Stimulated activated CD4-positive, alpha-beta T cell treated with anti-CD3 and anti-CD28 coated beads, TNF-alpha, amount 100 ng/mL, for 1 hour (primary cell): ENCODE measurements at places on chromosomes 3 and 15.

DNA sequence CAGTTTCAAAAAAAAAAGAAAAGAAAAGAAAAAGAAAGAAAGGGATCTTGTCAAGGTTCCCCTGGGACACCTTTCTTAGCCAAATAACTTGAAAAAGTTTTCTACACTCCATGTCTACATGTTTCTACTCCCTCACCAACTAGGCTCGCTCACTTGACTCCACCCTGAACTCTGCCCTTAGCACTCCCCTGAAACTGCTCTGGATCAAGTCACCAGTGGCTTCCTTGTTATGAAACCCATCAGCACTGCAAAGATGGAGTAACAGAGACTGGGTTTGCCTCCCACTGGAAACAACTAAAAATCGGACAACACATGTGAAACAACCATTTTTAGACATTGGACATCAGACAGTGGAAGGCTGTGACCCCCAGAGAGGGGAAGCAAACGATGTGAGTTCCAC lies 36.8 kb downstream of the TMEM40 start:
- no peak for DNase-seq

DNA sequence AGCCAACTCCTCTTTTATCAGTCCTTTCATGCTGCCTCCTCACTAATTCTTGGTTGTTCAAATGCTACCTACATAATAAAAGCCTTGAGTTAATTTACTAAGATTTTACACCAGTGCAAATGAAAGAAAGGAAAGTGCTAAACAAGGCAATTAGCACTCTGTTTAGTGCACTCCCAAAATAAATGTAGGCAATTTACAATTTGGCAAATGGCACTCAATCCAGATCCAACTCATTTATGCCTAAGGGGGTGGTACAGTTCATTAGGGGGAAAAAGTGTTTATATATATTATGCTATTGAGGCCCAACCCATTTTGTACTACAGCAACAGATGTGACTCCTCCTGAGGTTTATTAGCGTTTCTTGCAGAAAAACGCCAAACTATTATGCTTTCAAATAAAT lies 370.1 kb downstream of the NR2F2 start:
- no peak for DNase-seq

GRCh38 chr3:52827441-52827840 lies 3.0 kb downstream of the ITIH4 start:
- DNase-seq = no peak

DNA sequence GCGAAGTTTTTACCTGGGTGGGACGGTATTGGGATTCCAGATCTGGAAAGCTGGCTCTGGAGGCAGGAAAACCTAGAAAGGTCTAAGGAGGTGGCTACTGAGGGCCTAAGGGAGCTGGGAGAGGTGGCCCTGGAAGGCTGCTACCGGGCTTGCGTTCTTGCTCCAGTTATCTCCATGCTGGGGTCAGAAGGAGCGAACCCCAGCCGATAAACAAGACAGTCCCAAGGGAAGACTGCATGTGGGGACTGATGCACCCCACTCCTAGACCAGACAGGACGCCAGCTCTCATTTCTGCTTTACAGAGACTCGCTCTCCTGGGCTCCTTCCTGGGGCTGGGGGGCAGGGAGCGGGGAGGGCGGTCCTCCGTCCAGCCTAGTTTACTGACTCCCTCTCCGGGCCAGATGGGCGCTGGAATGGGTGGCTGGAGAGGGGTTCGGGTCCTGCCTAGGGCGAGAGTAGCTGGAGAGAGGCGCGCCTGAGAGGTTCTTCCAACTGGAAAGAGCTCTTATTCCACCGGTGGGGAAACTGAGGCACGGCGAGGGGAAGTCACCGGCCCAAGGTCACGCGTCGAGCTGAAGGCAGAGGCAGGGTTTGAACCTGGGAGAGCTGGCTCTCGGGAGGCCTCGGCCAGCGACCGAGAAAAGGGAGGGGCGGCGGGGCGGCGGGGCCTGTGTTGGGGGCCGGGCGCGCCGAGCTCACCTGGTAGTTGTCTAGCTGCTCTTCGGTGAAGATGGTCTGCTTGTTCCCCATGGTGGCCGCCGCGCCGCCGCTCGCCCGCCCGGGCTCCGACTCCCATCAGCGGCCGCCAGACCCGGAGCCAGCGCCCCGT lies 565 bp downstream of the CIB2 start:
- DNase-seq = no peak

- no peak for DNase-seq
These were observed 2.4 kb downstream of the CCNDBP1 start for GRCh38 chr15:43187544-43188155.

DNA sequence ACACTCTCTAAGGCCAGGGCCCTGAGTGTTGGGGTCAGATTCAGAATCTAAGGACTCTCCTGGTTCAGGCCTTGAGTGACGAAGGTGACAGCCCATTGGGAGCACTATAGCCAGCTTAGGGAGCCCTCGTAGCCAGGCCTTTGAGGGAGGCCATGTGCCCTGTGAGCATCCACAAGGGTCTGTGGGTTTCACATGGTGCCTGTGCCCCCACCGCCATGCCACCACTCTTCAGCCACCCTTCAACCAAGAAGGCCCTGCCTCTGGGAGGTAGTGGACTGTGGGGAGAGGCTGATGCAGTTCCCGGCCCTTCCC lies 37.5 kb downstream of the TSPAN3 start:
- DNase-seq = no peak

GRCh38 chr3:64213962-64214379 lies 11.3 kb downstream of the PRICKLE2 start:
- no peak for DNase-seq

DNA sequence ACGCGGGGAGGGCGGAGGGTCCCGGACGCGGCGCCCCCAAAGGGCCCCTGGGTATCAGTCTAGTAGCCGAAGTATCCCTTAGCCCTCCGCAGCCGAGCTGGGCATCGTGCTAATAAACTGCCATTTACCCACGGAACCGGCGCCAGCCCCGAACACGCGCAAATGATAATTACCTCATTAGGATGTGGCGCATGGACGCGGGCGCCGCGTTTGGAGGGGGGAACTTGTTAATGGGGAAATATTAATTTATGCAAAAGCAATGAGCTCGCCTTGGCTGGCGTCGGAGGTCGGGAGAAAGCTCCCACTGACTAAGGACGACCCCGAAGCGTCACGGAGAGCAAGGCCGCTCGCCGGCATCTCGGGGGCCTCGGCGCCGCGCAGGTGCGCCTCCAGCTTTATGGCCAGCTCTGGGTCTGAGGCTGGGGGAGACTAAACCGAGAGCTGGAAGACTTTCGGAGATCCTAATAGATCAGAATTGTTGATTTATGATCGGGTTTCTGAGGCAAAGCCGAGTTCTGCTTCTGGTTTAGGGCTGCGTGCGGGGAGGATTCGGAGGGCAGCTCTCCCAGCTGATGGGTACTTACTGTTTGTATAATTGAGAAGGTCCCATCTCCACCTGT lies 474 bp upstream of the FEZF2 start:
- DNase-seq = no peak

DNA sequence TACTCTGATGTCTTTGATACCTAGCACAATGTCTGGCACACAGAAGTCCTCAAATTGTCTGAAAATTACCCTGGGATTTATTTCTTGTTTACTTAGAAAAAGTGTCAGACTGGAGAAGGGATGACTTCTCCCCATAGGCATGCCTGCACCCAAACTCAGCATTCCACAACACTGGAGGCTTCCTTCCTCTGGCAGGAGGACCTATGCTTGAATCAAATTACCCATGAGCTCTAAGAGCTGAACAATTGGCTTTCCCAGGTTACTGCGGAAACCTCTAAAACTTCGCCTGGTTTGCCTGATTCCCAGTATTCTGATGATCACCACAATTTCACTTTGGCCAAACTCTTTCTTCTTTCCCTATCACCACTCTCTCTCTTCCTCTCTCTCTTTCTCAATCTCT lies 217.4 kb downstream of the DIPK2A start:
- DNase-seq = no peak

DNA sequence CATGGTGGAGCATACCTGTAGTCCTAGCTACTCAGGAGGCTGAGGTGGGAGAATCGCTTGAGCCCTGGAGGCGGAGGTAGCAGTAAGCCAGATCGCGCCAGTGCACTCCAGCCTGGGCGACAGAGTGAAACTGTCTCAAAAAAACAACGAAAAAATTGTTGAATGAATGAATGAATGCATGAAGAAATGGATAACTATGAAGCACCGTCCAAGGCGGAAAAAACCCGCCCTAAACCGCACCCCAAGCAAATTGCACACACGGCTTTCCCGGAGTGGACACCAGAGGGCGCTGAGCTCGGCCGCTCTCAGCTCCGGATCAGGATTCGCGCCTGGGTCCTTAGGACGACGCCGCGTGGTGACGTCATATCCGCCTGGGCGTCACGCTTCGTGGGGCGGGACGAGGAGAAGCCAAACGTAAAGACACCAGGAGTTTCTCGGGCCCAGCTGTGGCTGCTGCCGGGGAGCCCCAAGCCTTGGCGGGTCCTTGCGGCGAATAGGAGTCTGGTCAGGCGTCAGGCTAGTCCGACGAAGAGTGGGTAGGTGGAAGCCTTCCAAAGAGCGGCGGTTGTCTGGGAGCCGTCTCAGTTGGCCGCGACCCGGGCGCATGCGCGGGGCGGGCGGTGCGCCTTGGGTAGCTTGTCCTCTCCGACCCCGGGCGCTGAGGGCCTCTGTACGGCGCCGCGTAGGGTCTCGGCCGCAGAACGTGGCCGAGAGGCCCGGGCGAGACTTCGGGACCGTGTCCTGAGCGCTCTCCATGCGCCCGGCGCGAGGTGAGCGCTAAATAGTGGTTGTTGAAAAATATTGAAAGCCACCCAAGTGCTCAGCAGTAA lies at the start of the genes HTD2 and RPP14:
Gene HTD2, plus strand, starts transcription at position 639 of the 830 bp plus-strand sequence. CDS start 11,094 bp downstream, outside the sequence.
Gene RPP14, plus strand, starts transcription at position 364 of the 830 bp plus-strand sequence. CDS start 4,085 bp downstream, outside the sequence.
- peak; percentile 98 for DNase-seq

GRCh38 chr15:29990035-29990434 lies 92.7 kb upstream of the GOLGA8J start:
- DNase-seq = no peak

DNA sequence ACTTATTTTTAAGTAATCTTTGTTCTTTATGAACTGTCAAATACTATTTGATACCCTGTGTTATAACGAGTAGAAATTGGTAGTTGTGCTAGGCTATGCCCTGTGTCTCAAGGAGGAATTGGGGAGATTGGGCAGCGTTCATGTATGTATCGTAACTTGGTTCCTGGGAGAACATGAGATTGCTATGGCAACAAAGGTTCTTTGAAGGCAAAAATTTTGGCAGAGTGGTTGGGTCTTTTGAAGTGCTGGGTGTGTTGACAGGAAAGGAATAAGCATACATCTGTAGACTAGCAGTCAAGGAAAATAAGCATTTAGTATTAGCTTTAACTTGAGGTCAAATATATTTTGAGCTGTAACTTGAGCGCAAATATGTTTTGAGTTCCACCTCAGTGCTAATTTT lies 45.3 kb downstream of the TCF12 start:
- no peak for DNase-seq

- DNase-seq = no peak
These were observed 705.1 kb upstream of the GRM7 start for GRCh38 chr3:6155650-6156338.

- DNase-seq = no peak
These were observed 95.3 kb upstream of the SLC2A2 start for GRCh38 chr3:171121801-171122200.

- no peak for DNase-seq
These were observed 12.1 kb upstream of the DCLK3 start for GRCh38 chr3:36776436-36776835.

DNA sequence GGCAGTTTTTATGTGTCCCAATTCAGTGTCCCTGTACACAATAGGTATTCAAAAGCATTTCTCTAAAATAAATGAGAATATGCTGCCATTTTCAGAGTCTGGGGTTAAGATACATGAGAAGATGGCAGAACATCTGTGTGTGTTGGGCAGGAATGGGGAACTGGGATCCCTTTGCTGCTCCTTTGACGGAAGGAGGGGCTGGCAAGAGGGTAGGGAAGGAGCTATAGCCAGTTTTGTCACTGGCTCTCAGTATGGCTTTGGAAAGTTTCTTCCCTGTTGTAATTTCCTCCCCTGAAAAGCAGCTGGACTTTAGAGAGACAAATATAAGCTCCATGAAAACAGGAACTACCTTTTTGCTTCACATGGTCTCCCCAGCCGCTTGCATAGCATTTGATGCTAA lies 137.5 kb upstream of the PRR23C start:
- DNase-seq = no peak

DNA sequence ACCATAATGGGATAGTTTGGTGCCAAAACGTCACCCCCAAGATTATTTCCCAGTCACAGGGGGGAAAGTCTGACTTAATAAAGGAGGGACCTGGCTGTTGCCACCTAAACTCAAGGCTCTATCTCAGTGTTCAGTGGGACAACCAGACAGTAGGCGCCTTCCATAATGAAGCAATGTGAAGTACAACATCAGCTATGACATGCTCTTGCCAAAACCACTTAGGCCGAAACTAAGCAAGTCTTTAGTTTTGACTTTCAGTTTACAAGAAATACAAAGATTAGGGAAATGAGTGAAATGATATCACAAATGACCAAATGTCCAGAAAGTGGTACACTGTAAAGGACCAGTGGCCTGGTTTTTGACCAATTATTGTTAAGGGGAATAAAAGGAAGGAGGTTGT lies 32.9 kb downstream of the SOX14 start:
- no peak for DNase-seq

GRCh38 chr15:81085898-81086297 lies 48.2 kb upstream of the CFAP161 start:
- no peak for DNase-seq

DNA sequence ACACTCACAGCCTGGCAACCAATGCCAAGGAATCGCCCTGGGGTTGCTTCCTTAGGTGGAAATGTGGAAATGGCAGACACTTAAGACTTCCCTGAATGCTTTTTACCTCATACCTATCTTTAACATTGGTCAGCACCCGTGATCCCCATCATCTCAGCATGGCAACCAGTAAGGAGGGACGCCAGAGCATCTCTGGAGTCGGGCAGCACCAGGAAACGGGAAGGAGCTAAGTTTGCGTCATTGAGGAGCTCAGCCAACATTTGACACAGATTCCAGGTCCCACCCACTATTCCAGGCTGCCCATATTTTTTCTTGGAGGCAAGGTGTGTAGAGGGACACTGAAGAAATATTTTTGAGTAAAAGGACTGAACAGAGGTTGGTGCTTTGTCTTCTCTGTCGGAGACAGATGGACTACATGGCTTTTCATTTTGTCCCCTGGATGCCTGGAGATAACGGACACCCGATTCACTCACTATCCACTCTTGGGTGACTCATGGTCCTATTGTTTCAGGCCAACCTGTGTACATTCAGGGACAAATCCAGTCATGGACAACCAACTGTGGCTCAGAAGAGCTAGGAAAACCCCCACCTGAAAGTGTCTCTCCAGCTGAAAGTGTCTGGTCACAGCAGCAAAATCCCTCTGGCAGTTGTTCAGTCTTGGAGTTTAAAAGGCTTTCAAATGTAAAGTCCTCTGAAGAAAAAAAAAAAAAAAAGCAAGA lies 70.4 kb upstream of the OXTR start:
- no peak for DNase-seq

DNA sequence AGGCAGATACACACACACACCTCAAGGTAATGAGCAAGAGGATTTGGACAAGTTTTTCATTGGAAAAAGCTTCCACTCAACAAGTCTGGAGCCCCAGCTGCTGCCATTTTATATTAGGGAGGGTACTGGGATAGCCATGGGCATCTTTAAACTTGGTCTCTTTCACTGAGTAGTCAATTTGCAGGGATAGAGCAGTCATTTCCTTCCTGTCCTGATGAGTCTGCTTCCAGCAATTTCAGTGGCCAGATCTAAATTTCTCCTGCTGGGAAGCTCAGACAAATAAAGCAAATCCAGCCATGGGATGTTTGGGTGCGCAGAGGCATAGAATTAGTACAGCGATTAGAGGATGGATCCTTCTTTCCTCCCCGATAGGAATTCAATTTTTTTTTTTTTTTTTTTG lies 874 bp upstream of the ERC2 start:
- no peak for DNase-seq
